ENCODE measurements at places on chromosomes 2 and 18.

- no peak for DNase-seq
Observed at GRCh38 chr2:65602603-65603235, 170.3 kb upstream of the SPRED2 start.

GRCh38 chr18:35577045-35577848, 4.3 kb upstream of the GALNT1 start:
- no peak for DNase-seq

DNA sequence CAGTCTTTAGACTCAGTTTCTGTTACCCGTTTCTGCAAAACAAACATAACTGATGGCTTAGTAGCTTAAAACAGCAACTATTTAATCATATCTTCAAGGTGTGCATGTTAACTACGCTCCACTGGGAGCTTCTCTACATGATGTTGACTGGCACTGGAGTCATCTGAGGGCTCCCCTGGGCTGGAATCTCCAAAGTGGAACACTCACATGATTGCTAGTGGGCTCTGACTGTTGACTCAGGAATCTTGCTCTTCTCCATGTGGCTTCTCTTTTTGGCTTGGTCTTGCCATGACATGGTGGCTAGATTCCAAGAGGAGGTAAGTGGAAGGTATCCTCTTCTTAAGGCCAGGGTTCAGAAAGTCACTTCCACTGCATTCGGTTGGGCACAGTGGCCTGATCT, 160.8 kb downstream of the PMAIP1 start:
- no peak for DNase-seq

DNA sequence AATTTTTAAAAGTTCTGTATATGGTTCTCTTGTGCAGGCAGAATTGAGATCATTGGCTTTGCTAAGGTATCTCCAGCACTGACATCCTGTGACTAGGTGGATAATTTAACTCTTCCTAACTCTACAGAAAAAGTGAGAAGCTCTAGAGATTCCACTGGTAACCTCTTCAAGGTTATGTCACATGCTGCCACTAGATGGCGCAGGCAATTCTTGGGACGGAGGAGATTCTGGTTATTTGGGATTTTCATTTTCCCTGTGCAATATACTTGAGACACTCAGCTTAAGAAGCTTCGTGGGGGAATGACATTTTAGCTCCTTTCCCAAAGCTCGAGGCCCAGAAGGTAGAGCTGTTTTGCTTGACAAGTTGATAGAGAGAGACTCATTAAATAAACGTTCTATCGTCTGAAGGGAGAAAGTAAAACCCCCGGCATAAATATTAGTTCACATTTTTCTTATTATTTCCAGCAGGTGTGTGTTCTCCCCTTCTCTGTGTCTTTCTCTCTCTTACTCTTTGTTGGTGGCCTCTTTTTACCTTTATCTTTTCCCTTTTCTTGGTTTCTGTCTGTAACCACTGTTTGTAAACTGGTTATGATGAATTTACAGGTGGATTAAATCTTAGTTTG, 26.6 kb upstream of the LANCL1 start:
- DNase-seq, result peak; percentile 53

DNA sequence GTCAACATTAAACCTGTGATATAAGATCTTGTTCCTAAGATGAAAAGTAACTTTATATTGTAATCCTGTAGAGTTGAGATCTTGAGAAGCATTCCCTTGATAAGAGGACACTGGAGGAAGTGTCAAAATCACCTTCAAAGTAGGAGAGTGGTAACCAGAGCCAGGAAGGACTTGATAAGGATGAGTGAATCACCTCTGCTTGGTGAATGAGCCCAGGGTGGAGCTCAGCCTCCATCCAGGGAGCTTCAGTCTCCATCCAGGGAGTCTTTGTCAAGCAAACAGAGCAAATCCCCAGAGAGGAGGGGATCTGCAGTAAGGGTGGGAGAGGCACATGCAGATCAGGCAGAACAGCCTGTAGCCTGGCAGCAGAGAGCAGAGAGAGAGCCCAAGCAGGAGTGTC, 167.1 kb upstream of the SIX2 start:
- no peak for DNase-seq

GRCh38 chr2:40004336-40004735, 225.3 kb upstream of the THUMPD2 start:
- DNase-seq, result no peak

- peak; percentile 44 for DNase-seq
Observed at GRCh38 chr2:238504181-238504931, 77.6 kb downstream of the ASB1 start.
